ENCODE measurements at places on chromosomes 16 and 17.

- DNase-seq: no peak
Observed at GRCh38 chr16:71229344-71229743, 1.2 kb downstream of the HYDIN start.

GRCh38 chr17:71632328-71632727 is 488.5 kb upstream of the SOX9 start:
- DNase-seq: no peak

DNA sequence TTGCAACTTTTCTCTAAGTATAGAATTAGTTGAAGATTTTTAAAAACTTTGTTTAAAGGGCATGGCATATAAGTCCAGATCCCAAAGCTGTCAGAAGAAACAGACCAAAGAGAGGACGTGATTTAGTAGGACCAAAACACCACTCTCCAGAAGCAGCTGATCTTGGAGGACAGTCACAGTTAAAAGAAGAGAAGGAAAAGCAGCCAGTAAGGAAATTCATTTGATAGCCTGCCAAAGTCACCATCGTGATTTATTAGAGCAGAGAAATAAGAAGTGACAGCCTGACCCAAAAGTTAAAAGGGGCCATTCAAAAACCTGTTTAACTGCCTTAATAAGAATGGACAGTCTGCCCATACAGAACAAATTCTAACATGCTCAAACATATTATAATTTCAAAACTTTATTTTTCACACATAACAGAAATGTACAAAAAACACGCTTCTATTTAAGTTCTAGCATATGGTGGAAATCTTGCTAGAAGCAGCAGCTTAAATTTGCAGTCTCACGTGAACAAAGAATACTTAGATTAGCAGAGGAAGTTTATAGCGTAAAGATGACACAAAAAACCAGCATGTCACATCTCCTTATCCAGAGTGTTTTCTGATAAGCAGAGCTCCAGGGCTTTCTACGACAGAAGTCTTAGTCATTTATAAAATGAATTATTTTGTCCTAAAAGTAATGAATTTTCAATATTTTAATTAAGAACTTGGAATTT is 37.2 kb downstream of the TXNDC11 start:
- DNase-seq: no peak

- no peak for DNase-seq
Observed at GRCh38 chr17:63973247-63973646, 529 bp upstream of the SCN4A start.

GRCh38 chr16:81885976-81886586 is 107.0 kb downstream of the PLCG2 start:
- no peak for DNase-seq

DNA sequence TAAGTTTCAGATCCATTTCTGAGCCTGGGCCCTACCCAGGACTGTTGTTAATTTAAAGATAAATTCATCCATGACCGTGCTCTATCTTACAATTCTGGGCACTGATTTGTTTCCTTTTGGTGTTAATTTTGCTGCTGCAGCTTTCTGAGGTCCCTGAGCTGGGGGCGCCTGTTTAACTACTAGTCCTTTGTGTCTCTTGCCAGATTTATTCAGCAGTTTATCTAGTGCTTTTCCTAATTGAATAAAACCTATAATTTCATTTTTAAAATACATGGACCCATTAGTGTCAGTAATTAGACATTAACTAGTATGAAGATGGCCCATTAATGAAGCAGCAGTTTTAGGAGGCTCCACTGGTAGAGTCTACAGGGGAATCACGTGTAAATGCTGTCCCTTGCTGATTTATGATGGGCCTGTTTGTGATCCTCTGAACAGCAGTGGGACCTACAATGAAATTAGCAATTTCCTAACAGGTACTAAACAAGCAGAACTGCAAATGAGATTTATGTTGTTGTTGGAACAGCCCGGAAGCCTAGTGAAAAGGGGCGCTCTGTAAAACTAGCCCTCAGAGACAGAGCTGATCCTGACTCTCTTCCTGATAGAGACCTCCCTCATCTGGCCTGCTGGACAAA is 54.7 kb downstream of the HS3ST2 start:
- DNase-seq: no peak

DNA sequence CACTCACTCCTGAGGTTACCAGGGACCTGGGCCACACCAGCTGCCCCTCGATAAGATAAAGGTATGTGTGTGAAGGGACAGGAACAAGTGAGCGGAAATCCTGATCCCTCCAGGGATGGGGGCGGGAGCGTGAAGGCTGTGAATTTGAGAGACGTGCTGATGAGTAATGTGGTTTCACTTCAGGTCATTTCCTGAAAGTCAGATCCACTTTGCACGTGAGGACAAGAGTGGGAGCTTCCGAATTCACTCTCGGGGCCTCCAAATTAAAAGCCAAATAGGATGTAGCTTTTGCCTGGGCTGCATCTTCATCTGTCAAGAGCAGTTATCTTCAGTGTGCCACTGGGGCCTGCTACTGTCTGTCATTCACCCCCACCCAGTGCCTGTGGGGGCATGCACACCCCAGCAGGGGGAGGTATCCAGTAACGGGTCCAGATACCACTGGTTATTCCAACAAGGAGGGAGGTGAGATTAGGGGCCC is 87.4 kb upstream of the LHX1 start:
- no peak for DNase-seq

GRCh38 chr16:48681520-48681919 is 71.5 kb upstream of the N4BP1 start:
- no peak for DNase-seq

DNA sequence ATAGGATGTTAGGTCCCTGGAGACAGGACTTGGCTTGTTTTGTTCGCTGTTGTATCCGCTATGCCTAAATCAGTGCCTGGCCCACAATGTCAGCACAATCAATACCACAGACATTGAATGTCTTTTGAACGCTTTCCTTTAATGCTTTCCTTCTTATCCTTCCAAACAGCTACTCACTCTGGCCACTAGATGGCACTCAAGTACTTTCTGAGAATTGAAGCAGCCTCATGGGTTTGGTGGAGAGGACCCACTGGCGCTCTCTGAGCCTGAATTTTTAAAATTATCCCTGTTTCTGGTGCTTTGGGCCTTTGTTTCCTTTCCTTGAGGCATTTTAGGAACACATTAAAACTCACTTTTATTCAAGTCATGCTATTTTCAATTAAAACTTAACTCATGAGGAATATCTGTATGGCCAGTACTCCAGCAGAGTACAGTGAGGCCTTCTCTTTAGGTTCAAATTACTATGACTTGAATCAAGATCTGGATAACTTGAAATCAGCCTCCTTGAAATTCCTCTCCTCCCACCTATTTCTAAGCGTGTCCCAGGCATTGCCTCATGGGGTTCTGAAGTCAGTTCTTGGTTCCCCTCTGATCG is 3.2 kb upstream of the NLRP1 start:
- DNase-seq: no peak

DNA sequence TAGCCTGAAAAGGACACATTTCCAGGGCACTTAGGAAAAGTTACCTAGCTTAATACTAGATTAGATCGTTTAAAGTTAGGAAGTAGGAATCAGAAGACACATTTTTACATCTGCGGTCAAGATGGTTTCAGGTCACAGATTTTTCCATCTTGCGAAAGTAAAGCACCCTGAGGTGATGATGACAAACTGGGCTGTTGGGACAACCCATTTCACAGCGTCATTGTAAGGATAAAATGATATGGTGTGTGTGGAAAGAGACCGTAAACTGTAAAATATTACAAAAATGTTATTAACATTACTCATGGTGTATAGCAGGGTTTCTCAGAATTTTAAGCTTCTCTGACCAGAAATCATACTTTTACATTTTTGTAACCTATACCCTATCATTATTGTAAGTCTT is 10.1 kb upstream of the MAP2K6 start:
- DNase-seq: no peak

DNA sequence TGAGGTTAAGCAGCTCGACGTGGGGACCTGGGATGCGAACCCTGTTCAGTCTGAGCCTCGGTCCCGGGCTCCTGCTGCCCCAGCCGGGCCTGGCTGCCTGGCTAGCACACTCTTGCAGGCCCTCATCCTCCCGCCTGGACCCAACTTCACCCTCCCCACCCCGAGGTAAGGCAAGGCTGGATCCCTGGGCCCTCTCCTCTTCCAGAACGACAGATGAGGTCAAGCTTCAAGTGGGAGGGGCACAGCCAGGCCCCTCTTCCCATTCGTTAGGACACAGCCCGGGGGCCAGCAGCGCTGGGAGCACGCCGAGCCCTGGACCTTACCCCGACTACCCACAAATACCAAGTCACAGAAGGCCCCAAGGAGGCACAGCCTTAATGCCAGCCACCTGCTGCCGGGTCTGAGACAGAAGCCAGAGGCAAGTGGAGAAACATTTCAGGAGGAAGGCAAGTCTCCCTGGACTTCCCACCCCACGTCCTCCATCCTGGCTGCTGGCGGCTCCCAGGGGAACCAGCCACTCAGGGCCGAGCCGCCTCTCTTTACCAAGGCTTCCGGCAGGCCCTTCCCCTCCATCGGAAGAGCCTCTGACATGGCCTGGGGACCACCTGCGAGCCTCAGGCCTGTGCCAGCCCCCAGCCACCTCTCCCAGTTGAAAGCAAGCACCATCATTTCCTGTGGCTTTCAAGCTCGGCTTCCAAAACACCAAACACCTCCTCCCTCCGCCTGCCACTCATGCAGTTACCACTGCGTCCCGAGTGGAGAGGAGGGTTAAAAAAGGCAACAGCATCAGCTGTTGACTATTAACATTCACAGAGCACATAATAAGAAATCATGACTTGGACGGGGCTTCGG is 59.9 kb downstream of the RPH3AL start:
- no peak for DNase-seq

DNA sequence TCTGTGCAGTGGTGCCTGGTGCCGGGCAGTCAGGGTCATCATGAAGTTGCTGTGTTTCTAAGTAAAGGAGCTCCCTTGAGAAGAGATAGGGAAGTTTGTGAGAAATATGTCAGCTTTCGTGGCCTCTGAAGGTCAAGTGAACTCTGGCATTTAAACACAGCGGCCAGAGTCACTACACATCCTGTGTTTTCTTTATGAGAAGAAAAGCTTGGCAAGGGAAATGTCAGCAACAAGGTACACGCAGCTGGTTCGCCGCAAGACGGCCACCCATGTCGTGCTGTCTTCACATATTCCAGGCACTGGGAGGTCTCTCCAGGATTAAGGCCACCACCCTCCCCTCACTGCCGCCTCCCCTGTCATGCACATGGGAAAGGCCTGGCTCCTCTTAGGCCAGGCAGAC is 33.2 kb upstream of the PEMT start:
- no peak for DNase-seq

DNA sequence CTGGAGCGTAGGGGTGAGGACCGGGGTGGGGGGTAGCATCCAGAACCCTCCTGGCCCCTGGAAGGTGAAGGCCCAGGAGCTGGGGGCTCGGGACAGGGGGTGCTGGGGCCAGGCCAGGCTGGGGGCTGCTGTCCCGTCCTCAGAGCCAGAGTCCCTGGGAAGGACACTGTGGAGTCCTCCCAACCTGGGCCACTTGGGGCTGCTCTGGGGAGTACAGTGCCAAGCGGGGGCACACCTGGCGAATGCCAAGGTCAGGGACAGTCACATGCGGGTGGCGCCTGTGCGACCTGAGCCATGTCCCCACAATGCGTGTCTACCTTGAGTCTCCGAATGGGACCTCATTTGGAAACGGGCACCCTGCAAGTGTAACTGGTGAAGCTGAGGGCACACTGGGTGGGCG is 1.2 kb upstream of the PERCC1 start:
- DNase-seq: no peak

DNA sequence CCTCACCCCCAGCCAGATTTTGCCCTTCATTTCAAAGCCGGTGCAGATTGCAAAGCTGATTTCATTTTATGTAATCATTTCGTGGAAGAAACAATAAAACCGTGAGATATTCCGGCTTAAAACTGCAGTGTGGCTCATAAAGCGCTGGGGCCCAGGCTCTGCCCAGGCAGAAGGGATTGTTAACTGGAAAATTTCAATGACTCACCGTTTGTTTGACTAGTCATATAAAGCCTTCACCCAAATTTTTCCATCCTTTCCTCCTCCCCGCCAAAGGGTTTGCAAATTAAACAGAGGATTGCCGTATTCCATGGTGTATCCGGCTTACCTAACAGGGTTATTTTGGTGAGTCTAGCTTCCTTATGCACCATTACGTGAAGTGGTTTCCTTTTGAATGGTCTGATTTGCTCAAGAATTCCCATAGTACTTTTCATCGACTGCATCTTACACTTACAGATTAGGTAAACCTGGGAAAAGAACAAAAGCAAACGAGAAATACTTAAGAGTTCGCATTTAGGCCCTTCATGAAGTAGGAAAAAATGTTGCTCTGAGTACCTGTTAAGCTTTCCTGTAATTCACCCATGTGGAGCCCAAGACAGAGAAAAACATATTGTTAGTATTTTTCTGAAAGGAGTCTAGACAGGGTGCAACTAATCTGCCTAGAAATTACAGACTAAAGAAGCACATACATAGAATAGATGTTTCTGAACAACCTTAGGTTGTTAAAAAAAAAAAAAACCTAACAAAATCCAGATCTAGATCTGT is 949 bp upstream of the GSPT1 start:
- no peak for DNase-seq

GRCh38 chr16:84054916-84055315 is 12.3 kb upstream of the SLC38A8 start:
- DNase-seq: no peak

DNA sequence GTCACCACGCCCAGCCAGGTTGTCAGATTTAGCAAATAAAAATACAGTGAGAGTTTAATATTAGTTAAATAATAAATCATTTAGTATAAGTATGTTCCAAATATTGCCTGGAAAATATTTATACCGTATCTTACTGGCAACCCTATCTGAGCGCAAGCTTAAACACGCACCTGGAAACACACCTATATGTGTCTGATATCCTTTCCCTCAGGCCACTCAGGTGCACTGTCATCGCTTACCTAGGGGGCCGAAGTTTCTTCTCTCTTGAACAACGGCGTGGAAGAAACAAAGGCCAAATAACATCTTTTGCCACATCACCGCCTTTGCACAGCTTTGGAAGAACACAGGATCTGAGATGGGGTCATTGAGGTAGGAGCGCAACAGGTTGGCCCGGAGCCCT is 54.0 kb downstream of the LYRM1 start:
- DNase-seq: no peak

- no peak for DNase-seq
Observed at GRCh38 chr16:55955845-55956244, 80.7 kb upstream of the CES5A start.

DNA sequence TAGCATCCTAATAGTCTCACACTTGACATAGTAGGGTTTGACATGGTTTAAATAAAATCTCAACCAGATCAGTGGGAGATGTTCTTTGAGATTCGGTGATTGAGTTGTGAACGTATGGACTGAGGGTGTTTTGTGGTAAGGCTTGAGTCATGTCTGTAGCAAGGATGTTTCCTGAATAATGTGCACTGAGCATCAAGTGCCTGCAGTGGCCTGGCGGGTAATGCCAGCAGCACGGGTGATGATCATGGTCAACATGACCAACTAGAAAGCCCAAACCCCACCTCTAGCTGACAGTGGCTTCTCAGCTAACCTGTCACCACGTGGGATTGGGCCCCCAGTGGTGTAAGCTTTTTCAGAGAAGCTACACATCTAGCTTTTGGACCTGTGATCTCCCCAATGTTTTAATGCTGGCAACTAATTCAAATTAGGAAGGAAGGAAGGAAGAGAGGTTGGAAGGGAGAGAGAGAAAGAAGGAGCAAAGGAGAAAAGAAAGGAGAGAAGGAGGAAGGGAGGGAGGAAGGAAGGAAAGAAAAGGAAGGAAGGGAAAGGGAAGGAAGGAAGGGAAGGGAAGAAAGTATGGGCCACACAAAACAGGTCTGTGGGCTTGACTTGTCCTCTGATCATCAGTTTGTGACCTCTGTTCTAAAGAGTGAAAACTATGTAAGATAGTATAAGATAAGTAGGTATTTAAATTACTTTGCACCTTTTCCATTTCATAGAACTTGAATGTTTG is 55.4 kb downstream of the WWOX start:
- no peak for DNase-seq

All from stimulated activated CD8-positive, alpha-beta memory T cell treated with anti-CD3 and anti-CD28 coated beads, Interleukin-12 subunit alpha, Interleukin-12 subunit beta, amount 100 ng/mL, for 4 hours (primary cell).